ENCODE measurements at places on chromosomes 12 and 14.
A peak's percentile ranks its signal among the peaks of the same experiment; 100 is the strongest.

DNA sequence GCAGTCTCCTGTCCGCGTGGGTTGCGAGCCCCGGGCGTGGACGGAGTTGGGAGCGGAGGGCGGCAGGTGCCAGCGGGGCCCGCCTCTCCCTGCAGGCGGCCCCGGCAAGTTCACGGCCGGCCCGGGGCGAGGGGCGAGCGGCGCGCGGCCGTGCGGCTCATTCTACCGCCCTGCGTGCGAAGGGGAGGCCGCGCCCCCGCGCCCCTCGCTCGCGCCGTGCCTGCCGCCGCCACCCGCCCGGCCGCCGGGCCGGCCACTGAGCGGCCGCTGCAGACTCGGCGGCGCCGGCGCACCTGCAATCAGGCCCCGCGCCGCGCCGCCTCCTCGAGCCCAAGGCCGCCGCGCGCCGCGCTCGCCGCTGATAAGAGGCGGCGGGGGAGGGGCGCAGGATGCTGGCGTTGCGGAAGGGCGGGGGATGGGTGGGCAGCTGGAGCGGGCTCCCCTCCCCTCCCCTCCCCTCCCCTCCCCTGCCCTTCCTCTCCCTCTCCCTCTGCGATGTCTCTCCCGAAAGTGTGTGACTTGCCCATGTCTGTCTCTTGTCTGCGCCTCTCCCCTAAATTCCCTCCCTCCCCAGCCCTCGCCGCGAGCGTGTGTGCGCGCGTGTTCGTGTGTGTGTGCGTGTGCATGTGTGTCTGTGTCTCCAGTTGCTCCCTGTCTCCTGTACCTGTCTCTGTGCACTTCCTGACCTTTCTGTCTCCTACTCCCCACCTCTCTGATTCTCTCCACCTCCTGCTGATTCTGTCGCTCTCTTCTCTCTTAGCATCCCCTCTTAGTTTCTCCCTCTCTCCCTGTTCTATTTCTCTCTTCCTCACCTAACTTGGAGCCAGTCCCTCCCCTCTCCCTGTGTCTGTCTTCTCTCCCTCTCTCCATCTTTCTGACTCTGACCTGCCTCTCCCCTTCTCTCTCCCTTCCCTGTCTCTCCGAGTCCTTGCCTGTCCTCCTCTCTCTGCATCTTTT, 768.1 kb upstream of the TBX3 start:
- no peak for DNase-seq

DNA sequence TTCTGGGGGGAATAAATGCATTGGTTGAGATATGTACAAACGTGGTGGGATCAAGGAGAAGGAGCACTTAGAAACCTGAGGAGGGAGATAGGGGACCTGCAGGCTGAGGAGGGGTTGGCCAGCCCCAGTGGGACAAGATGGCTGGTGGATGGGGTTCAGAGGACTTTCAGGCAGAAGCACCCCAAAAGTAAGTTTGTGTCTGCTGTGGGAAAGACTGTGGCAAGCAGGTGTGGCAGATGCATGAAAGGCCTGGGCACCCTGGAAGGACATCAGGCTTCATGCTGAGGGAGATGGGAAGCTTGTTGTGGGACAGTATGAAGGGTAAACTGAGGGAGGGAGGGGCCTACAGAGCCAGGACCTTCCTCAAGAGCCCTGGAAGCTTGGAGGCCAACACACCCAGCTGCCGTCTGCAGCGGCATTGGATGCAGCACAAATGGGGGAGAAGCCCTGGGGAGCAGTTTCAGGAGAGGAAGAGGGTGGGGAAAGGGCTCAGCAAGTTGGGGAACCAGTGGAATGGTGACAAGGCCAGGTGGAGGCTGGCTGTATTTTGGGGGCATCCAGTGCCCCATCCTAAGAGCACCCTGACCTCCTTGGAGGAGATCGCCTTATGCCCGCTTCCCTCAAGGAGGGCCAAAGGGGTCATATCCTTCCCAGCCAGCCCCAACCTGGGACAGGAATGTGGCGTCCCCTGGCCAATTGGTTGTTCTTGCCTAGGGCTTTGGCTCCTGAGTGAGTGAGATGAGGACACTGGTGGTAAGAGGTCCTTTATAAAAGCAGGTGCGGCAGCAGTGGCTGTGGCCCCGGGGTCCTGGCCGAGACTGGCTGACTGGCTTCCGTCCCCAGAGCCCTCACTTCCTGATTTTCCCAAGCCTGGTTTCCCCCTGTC, 20.7 kb downstream of the NFKBIA start:
- DNase-seq: no peak

- no peak for DNase-seq
Observed at GRCh38 chr12:13104409-13104808, 942 bp upstream of the GSG1 start.

GRCh38 chr12:52650520-52651081, 1.4 kb downstream of the KRT2 start:
- DNase-seq: no peak

DNA sequence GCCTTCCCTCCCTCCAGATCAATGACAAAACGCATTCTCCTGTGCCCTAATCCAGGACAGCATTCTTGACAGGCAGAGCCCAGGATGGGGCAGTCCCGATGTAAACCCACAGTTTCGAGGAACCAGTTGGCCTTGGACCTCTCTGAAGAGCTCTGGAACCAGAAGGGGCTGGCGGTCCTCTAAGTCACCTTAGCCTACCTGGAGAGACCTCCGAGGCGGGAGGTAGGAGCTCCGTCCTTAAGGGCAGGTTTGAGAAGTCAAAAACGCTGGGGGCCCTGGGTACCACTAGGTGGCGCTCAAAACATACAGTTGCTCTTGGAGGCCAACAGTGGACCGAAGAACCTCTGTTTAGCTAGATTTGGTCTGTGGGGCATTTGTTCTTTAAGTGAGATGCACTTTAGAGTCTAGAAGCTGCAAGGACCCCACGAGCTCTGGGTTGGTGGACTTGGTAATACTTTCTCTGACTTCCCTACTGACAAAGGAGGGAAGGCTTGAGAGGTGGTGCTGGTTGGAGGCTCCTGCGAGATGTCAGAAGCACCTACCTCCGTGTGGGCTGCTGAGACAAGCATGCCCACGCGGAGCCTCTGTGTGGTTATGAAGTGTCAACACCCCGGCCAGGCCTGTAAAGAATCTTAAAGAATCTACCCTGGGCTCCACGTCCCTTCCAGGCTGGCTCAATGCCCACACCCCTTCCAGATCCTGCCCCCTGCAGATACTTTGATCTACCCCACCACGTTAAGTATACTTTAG, 74.8 kb upstream of the CHST11 start:
- peak; percentile 86 for DNase-seq

DNA sequence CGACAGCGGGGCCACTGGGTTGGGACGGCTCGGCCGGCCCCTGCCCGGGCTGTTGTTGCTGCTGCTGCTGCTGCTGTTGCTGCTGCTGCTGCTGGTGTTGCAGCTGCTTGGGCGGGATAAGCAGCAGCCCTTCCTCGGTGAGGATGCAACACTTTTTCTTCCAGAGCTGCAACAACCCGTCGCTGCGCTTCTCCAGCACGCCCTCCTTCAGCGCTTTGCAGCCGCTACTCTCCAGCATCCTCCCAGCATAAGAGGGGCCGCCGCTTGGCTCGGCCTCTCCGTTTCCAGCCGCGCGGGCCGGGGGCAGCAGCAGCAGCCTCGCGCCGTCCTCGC, 529 bp downstream of the PHLDA1 start:
- DNase-seq: peak; percentile 21

DNA sequence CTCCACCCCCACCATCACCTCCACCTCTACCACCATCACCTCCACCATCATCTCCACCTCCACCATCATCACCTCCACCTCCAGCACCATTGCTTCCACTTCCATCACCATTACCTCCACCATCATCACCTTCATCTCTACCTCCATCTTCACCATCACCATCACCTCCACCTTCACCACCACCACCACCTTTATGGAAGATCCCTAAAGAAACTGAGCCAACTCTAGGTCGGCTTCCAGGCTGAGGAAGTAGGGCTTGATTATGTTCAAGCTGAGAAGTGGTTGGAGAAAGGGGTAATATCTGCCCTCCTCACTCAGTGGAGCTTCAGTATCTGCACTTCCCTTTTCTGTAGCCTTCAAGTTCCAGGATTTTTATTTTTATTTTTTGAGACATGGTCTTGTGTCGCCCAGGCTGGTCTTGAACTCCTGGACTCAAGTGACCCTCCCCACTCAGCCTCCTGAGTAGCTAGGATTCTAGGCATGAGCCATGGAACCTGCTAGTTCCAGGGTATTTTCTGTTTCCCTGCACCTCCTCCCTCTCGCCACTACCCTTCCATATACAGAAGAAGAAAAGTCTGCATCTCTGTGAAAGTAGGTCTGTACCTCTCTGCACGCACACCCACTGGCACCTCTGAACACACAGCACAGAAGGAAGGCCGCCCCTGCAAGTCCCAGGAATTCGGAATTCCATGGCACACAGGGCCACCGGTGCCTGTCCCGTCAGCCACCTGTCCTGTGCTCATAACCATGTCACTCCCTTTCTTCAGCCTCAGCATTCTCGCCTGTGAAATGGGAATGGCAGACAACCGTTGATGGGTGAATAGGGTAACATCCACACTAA, 5.9 kb downstream of the ZBTB42 start:
- no peak for DNase-seq

GRCh38 chr14:21514341-21514740, 3.2 kb upstream of the METTL3 start:
- no peak for DNase-seq

- DNase-seq: no peak
Observed at GRCh38 chr12:121784460-121784859, 9.0 kb downstream of the RHOF start.

DNA sequence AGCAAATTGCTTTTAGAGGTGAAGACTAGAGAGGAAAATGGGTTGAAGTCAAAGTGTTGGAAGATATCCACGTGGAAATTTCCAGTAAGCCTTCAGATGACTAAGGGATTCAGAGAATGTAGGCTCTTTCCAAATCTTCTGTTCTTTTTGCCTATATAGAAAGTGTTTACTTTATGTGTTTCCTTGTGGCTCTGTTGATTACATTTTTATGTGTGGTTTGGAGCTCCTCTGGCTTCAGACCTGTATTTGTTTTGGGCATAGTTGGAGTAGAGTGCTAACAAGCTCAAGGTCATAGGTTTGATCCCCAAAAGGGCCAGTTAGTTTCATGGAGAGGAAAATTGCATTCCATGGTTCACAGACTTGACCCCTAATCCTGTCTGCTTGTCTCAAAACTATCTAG, 91.9 kb downstream of the IGF1 start:
- DNase-seq: no peak

DNA sequence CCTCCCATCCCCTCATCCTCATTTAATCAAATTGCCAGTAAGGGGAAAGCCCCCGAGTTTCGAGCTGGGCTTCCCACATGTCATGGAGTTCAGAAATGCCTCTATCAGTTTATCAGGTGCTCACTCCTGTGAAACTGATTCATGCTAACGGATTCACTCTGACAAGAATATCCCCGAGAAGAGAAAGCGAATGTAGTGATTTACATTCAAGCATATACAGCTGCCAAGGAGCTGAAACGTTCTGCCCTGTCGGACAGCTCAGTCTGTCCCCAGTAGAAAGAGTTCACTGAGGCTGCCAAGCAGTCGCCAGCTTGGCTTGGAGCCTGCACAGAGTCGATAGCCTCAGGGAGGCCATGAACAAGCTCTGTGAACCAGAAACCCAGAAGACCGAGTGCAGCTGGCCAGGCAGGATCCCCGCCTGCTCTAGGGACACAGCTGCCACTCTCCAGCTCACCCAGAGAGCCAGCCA, 88.4 kb downstream of the TMCC3 start:
- no peak for DNase-seq

DNA sequence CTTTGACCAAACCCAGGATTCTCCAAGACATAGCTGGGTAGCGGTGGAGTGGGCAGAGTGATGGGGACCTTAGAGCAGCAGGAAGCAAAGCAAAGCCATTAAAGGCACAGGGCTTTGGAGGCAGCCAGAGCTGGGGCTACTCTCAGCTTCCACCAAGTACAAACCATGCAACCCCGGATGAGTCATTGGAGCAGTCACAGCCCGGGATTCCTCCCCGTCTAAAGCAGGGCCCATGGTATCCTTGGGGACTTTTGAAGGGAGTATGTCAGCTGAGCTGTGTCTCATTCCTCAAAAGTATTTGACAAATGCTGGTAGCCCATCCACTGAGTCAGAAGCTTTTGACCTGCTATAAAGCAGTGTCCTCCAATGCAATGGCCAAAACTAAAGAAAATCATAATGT, 9.7 kb upstream of the IFI27 start:
- no peak for DNase-seq

DNA sequence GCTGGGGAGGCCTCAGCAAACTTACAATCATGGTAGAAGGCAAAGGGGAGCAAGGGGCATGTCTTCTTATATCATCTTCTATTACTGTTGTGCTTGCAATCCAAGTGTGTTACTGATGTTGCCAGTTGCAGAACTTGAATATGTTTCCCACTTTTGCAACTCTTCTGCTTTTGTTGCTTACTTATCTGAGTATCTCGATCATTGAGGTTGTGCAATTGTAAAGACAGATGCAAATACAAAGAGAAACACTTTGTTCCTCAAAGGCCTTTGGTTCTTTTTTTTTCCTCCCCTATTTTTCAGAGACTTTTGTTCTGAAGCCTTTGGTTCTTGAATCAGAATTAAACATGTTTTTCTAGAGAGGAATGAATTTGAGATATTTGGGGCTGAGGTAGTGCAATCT, 3.7 kb upstream of the COX8C start:
- DNase-seq: no peak

GRCh38 chr14:74592476-74593201, 19.4 kb downstream of the LTBP2 start:
- DNase-seq: no peak

DNA sequence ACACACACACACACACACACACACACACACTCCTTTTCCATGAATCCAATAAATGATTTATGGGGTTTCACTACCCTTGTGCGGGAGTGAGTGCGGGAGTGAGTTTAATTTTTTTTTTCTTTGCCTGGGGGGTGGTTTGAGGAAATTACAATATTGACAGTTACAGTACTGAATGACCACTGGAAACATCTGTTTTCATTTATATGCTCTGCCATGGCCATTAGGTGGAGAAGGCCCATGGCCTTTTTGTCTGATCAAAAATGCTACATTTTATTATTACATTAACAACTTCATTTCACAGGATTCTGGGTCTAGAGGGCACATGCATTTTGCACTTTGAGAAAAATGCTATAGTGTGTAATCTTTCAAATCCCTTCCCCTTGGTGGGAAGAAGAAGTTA, 5.9 kb downstream of the TBX3 start:
- no peak for DNase-seq

DNA sequence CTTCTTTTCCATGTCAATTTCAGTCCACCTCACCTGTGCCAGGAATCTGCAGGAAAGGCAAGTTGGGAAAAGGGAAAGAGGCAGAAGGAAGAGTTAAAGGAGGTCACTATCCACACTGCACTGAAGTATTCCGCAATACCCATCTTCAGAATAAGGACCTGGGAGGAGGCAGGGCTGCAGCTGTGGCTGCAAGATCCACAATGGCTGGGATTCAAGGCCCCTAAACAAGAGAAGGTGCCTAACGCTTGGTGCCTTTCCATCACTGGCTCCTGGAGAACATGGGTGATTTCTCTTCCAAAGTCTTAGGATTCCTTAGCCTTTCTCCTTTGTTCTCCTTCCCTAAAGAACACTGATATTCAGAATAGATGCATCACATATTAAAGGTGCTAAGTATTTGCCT, 204.0 kb downstream of the GRIN2B start:
- DNase-seq: no peak

DNA sequence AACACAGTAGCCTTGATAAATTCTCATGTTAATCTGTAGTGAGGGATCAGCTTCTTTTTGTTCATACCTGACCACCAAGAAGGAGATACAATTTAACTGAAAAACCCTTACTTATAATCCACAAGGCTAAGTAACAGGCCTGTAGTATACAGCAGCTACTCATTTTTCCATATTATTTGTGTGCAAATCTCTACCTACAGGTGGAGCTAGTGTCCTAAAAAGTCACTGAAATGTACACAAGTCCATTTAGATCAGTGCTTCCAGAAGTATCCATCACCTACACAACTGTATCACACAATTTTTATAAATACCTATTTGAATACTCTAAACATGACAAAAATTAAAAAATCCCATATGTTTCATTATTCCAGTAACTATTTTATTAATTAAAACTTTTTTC, 173.2 kb downstream of the SLC35F4 start:
- DNase-seq: no peak

Measured in stimulated activated CD4-positive, alpha-beta T cell treated with anti-CD3 and anti-CD28 coated beads, Interleukin-4, amount 100 ng/mL, for 24 hours (primary cell).